ENCODE measurements at places on chromosomes 12 and 14.

- no peak for DNase-seq
These were observed 14.4 kb downstream of the AREL1 start for GRCh38 chr14:74698465-74698864.

DNA sequence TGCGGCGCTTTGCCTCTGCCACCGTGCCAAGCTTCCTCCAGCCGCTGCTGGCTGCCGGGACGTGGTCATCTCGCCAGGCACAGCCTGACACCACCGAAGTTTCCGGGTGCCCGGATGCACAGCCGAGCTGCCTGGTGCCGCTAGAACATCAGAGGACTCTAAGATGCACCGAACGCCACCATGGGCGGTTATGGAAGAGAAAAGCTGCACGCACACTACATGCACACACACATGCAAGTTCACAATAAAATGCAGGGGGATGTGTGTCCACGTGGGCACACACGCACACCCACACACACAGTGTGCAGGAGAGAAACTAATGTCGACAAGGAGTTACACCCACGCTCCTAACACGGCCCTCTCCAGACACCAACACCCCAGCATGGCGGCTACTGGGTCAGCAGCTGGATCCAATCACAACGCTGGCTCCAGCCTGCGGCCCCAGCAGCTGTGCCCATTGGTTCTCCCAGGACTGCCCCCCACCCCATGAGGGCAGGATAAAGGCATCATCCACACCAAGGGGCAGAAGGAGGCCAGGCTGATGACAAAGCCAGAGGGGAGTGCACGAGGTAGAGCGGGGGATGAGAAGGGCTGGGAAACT is 82.7 kb downstream of the BCL11B start:
- no peak for DNase-seq

GRCh38 chr12:14188744-14189143 is 176.7 kb upstream of the ATF7IP start:
- no peak for DNase-seq

- DNase-seq: no peak
These were observed 207.0 kb upstream of the CAND1 start for GRCh38 chr12:67062193-67062592.

- DNase-seq: no peak
These were observed 46.9 kb downstream of the TPCN1 start for GRCh38 chr12:113268136-113268535.

DNA sequence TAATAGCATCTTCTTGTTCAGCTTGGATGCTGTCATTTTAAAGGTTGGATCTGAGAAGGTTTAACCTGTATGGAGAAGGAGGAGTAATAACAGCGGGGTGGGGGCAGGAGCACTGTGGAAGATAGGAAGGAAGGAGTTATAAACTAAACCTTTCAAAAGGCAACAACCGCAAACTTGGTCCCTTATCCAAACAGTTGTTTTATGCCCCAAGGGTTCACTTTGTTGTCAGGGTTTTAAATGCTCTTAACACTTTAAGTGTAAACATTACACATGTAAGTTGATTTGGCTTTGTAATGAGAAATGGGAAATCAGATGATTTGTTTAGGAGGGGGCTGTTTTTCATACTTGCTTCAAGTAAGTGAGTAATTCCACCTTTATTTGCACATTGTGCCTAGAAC is 3.0 kb downstream of the NPAS3 start:
- DNase-seq: no peak

GRCh38 chr12:49557187-49557916 is 10.6 kb downstream of the MCRS1 start:
- DNase-seq: no peak

- peak; percentile 2 for DNase-seq
These were observed 652 bp downstream of the SUPT16H start for GRCh38 chr14:21382886-21383847.

- no peak for DNase-seq
These were observed 1226.8 kb downstream of the SLC16A7 start for GRCh38 chr12:60822580-60822979.

GRCh38 chr12:94753036-94753679 is 102.8 kb upstream of the TMCC3 start:
- DNase-seq: no peak

DNA sequence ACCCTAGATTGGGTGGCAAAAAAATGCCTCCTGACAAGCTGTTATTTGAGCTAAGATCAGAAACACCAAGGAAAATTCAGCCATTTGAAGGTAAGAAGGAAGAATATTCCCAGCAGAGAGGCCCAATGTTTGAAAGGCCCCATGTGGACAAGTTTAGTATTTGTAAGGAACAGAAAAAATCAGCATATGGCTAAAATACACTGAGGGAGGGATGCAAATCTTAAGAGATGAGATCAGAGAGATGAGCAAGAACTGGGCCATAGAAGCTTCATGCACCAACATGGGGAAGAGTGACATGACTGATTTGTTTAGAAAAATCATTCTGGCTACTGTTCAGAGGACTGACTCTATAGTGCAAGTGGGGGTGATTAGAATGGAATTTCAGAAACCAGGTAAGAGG is 496.8 kb upstream of the SOX5 start:
- DNase-seq: no peak

- no peak for DNase-seq
These were observed 85.0 kb downstream of the SYNE3 start for GRCh38 chr14:95431199-95432143.

DNA sequence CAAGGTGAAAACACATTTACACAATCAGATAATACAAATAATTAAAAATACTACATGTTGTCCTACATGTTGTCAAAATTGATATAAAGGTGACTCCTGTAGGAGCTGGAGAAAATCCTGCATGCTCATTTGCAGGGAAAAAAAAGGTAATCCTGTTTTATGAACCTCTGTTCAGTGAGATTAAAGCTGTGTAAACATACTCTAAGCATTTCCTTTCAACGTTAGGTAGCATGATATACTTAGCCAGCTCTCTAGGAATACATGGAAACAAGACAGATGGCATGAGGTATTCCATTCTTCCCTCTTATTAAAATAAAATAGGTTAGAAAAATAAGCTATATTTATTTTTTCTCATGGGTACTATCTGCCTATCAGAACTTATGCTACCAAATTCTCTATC is 635.7 kb upstream of the FLRT2 start:
- no peak for DNase-seq

DNA sequence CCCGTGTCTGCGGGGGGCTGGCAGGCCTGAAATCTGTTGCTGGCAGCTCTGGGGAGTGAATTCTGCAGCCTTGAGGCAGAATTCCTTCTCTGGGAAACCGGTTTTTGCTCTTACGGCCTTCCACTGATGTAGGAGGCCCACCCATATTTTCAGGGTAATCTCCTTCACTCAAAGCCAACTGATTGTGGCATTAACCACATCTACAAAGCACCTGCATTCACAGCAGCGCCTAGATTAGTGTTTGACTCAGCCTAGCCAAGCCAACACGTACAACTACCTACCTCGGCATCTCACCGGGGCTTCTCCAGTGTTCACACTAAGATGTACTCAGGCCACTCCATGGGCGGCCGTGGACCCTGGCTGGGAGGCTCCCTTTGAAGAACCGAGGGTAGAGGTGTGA is 15.8 kb downstream of the C12orf43 start:
- DNase-seq: no peak

DNA sequence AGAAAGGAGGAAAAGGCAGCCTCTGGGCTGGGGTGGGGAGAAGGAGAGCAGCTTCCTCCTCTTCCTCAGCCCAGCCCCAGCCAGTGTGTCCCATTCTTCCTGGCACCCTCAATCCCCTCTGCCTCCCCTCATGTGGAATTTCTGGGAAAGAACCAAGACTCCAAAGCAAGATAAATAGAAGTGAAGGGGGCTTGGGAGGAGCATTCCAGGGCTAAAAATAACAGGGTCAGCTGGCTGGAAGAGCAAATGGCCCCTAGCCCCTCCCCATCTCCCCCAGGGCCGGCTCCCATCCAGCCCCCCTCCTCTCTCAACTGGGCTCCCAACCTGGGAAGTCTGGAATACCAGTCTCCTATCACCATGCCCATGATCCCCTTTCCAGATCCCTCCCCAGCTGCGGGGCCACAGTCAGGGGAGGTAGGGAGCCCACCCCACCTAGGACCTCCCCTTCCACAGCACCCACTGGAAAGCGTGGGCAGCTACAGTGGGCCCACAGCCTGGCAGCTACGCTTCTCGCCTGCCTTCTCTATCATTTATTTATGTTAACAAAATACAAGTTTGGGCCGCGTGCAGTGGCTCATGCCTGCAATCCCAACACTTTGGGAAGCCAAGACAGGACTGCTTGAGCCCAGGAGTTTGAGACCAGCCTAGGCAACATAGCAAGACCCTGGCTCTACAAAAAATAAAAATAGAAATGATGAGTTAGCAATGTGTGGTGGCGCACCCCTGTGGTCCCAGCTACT is 88.3 kb downstream of the IRF2BPL start:
- no peak for DNase-seq

GRCh38 chr14:77066578-77067172 is 31.4 kb upstream of the CIPC start:
- DNase-seq: no peak

DNA sequence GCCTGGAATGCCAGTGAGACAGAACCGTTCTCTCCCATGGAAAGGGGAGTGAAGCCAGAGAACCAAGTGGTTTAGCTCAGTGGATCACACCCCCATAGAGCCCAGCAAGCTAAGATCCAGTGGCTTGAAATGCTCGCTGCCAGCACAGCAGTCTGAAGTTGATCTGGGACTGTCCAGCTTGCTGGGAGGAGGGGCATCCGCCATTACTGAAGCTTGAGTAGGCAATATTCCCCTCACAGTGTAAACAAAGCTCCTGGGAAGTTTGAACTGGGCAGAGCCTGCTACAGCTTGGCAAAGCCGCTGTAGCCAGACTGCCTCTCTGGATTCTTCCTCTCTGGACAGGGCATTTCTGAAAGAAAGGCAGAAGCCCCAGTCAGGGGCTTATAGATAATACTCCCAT is 374.3 kb upstream of the DCN start:
- DNase-seq: no peak

GRCh38 chr12:110739488-110739887 is 3.2 kb downstream of the PPP1CC start:
- no peak for DNase-seq

DNA sequence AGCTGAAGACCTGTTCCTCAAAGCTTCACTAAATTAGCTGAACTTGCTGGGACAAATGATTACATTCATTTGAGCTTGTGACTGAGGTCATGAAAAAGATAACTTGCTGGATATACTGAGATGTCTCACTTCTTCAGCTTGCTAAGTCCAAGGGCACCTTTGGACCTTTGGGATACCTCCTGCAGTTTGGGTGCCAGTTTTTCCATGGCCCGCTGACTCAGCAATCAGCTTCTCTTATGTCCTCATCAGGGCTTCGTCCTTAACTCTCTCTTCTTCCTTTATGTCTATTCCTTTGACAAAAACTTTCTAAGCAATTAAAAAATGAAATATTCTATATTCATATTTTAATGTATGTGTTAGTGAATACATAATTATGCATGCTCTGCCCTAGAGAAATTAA is 45.6 kb downstream of the OVCH1 start:
- DNase-seq: no peak

GRCh38 chr14:104868060-104868740 is 3.1 kb downstream of the CEP170B start:
- DNase-seq: no peak

DNA sequence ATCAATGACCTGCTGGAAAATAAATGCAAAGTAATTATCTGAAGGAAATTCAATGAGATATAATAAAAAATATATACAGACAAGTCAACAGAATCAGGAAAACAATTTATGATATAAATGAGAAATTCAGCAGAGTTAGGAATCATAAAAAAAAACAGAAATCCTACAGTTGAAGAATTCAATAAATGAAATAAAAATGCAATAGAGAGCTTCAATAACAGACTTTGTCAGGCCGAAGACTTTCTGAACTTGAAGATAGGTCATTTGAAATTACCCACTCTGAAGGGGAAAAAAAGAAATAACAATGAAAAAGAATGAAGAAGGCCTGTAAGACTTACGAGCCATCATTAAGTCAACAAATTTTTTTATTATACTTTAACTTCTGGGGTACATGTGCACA is 15.5 kb upstream of the GARIN2 start:
- DNase-seq: no peak

DNA sequence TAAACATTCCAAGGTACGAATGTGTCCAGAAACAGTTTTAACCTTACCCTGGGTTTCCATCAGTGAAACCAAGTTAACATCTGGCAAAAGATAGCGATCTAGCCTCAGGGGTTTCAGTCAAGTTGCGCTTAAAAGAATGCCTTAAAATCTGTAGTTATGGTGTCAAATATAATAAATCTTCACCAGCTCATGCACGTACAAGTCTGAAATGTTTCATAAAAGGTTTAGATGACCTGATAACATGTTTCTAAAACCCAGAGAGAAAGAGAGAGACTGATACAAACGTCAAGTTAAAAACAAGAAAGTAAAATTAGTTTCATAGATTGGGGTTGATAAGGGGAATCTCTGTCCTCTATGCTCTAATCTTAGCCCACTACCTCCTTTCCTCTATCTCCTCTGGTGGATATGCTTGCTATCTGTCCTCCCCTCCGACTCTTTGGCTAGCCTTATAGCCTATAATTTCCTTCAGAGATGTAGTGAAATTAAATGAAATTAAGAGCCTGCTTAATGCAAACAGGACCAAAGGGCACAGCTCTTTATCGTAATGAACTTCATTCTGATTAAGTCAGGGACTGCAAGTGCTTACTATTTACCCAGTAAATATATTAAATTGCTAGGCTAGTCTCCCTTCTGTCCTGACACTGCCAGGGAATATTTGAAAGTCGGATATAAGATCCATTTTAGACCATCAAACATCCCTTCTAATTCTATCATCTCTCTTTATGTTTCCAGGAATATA is 18.4 kb upstream of the FOS start:
- no peak for DNase-seq

GRCh38 chr14:90514566-90514965 is 117.7 kb downstream of the CALM1 start:
- DNase-seq: no peak

DNA sequence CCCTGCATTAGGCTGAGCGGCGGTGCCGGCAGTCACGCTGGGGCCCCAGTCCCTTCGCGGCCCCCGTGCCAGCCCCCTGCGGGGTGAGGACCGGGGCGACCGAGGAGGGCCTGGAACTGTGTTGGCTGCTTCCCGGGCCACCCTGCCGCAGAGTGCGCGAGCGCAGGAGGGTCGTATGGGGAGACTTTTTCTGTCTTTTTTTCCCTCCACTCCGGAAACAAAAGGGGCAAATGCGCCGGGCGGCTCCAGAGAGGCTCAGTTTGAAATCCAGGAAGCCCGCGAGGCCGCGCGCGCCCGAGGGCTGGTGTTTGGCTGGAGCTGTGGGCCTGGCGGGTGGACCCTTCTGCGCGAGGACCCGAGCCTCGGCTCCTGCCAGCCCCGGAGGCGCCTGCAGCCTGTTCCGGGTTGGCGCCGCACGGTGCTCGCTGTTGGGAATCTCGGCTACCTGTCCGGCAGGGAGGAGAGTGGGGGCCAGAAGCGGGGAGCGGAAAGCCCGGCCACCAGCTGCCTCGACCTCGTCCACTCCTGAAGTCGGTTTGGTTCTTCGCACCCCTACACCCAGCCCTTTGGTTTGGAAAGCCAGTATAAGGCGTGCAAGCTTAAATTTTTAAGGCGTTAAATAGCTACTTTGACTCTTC is 638 bp downstream of the PLEKHG3 start:
- DNase-seq: no peak

- no peak for DNase-seq
These were observed 75.3 kb downstream of the CRACR2A start for GRCh38 chr12:3677609-3678008.
